ENCODE measurements at places on chromosomes 2 and 18.

DNA sequence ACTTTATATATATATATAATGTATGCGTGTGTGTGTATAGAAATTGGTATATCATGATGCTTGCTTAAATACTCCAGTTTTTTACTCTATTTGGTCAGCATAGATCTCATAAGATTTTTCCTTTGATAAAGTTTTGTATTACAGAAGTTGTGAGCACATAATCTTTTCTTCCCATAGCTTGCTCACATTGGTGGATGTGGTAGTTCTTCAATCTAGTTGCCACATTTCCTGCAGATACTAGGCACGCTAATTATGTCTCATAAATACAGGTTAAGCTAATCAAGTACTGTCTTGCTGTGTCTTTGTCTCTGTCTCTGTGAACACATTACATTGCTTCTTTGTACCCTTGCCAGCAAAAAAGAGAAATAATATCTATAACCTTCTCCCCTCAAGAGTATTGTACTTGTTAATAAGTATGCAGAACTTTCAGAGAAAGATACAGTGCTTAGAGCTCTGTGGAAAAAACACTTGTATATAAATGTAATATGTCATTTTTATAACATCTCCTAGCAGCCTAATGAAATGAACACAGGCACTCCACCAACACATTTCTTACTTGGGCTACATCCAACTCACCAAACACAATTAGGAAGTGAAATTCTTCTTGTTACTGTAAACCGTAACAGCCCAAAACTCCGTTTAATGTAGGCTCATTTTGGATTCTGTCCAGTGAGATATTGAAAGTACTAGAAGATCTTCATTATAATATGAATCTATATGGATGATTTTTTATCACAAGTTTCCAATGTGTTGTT lies 306.7 kb upstream of the SLC8A1 start:
- DNase-seq = peak; percentile 65

DNA sequence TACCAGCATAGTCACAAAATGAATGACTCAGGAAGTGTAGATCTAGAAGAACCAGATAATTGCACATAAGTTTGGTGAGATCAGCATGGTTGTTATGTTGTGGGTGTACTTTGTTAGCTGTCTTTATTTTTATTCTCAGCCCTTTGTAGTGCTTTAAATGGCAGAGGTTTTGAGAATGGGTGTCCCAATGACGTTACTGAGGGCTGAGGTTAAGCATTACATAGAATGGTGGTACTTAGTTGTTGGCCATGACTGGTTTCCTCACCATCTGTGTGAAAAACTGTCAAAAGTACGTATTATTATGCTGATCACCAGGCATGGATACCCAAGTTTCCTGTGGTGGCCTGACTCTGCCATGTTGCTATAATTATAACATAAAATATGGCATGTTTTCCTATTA lies 165.8 kb downstream of the UBE2E3 start:
- DNase-seq = no peak

GRCh38 chr2:120919771-120920453 lies 184.2 kb downstream of the GLI2 start:
- DNase-seq = no peak

DNA sequence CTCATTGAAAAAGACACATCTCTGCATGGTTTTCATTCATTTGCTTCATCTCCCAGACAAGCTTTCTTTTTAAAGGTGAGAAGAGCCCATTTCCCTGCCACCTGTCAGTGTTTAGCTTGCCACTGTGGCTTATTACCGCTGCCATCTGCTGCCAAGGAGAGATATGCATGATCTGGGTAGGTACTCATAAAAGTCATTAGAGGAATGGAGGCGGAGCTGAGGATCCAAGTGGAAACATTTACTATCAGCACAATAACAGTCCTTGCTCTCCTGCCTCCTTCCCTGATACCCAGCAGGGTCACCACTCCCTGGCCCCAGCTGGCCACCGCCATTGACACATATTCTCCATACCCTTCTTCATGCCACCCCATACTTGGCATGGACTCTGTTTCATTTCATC lies 390.4 kb downstream of the TSN start:
- peak; percentile 36 for DNase-seq

DNA sequence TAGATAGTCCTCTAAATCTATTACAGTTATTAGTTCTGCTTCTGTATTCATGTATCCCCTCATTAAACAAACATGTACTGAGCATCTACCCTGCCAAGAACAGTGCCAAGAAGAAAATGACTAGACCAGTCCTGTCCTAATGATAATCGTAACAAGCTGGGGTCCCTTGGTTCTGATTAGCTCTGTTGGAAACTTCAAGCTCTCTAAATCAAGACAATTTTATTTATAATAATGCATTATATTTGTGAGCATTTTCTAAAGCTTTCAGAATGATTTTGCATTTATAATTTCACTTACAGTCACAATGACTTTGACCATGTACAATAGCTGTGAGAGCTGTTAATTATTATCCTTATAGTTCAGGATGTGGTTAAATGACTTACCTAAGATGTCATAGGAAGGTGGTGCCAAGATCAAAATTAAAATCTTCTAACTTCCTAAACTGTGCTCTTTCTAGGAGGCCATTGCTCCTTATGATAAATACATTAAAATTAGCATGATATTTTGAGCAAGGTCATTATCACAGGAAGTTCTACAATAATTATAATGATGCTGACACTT lies 336.5 kb upstream of the SLC39A10 start:
- no peak for DNase-seq

GRCh38 chr2:29326926-29327325 lies 211.7 kb downstream of the CLIP4 start:
- no peak for DNase-seq

- DNase-seq = no peak
Measured at GRCh38 chr2:238497610-238498005, 70.9 kb downstream of the ASB1 start.

GRCh38 chr2:97675430-97676113 lies 6.1 kb downstream of the C2orf92 start:
- DNase-seq = no peak

DNA sequence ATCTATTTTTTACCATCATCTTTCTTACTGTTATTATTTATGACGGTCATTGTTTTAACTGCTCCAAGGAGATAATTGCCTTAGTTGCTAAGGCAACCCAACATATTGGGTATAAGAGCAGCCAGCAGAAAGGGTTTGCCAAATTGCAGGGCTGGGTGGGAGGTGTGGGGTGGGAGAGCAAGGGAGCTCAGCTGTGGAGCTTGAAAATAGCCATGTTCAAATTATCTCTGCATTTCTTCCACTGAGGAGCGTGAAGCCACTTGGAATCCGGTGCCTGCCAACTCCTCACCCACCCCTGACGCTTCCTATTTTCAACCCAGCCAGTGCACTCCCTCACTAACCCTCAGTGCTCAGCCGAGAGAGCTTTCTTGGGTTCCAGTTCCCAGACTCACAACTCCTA lies 60.8 kb downstream of the SETBP1 start:
- DNase-seq = peak; percentile 78

- no peak for DNase-seq
Measured at GRCh38 chr18:21803495-21803894, 62.9 kb downstream of the MIB1 start.

DNA sequence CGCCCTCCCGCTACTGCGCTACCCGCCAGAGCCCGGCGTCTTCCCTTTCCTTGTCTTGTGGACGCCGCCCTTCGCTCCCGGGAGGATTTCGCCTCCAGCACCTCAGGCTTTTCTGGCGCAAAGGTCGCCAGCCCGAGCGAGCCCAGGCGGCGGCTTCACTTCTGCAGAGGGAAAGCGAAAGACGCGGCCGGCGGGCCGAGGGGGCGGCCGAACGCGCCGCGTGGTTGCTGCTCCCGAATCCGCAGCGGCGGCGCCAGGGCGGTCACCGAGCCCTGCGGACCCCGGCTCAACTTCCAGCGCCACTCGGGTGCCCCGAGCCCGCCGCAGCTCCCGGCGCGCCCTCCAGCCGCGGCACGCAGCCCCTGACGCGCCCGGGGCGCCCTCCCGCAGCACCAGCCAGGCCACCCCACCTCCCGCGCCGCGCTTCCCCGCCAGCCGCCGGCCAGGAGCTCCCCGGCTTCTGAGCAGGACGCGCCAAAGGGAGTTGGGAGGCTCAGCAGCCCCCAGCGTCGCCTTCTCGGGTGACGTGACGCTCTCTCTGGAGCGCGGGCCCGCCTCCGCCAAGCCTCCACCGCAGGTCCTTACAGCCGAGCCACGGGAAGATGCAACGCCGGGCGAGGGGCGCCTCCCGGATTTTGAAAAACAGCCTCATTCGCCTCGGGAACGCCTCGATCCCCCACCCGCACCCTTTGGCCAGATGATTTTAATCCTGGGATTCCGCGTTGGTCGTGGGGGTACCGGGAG lies 84.9 kb upstream of the EPB41L3 start:
- DNase-seq = peak; percentile 29

DNA sequence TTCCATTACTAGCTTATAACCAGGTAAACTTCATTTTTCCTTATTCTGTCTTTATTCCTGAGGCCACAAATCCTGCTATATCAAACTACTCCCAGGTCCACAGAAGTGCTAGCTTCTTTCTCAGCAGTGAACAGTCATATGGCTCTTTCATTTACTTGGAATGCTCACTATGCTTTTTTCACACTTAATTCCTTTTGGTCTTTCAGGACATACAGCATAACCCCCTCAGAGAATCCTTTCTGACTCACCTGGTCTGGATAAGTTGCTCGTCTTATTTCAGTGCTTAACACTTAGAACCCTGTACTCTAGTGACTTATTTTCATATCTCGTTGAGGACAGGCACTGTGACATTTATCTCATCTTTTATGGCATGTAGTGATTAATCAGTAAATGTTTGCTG lies 325.0 kb upstream of the UBE2E3 start:
- DNase-seq = no peak

GRCh38 chr18:43751203-43751602 lies 473.9 kb upstream of the SYT4 start:
- DNase-seq = no peak

GRCh38 chr2:28603821-28604220 lies 108.0 kb downstream of the PLB1 start:
- no peak for DNase-seq

- DNase-seq = no peak
Measured at GRCh38 chr2:11073251-11073650, 82.0 kb upstream of the SLC66A3 start.

DNA sequence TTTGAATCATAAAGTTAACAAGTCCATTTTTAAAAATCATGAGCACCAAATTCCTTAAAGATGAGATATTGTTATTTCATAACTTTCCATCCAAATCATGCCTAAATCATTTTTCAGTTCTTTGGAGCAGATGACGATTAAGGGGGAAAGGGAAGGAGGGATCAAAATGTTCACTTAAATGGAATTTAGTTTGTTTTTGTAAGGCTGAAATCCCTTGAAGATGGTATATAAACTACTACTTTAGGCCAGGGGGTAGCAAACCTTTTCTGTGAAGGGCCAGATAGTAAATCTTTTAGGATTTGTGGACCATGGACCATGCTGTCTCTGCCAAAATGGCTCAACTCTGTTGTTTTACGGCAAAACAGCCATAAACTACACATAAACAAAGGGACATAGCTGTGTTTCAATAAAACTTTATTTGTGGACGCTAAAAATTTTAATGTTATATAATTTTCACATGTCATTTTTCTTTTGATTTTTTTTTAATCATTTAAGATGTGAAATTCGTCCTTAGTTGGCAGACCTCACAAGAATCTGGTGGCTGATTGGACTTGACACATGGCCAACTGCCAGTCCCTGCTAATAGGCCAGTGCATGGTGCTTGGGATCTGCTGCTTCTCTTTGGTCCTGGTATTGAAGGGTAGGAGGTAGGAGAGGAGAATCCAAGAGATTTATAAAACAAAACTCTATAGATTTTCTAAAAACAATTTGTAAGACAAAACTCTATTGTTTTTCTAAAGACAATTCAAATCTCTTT lies 52.0 kb upstream of the RTN4 start:
- no peak for DNase-seq

GRCh38 chr2:157194097-157194688 lies 63.3 kb upstream of the GALNT5 start:
- peak; percentile 44 for DNase-seq

- no peak for DNase-seq
Measured at GRCh38 chr2:208570066-208570465, 163.5 kb downstream of the PTH2R start.

DNA sequence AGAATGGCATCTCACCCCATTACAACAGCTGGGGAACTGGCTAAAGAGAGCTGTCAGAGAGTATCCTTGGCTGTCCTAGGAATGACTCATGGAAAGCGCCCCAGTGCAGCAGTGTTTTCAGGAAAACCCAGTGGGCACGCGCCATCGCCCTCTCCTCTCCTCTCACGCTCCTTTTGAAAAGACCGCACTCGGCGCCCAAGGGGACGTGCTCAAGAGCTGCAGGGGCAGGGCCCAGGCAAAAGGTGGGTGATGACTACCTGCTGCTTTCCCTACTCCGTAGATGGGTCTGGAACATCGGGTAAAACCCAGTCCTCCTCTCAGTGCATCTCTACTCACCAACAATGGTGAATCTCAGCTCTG lies 68.1 kb downstream of the EMILIN2 start:
- no peak for DNase-seq

- peak; percentile 48 for DNase-seq
Measured at GRCh38 chr2:149037851-149038250, 648 bp upstream of the LYPD6B start.

- DNase-seq = peak; percentile 23
Measured at GRCh38 chr2:170073288-170073687, 104.7 kb upstream of the MYO3B start.

DNA sequence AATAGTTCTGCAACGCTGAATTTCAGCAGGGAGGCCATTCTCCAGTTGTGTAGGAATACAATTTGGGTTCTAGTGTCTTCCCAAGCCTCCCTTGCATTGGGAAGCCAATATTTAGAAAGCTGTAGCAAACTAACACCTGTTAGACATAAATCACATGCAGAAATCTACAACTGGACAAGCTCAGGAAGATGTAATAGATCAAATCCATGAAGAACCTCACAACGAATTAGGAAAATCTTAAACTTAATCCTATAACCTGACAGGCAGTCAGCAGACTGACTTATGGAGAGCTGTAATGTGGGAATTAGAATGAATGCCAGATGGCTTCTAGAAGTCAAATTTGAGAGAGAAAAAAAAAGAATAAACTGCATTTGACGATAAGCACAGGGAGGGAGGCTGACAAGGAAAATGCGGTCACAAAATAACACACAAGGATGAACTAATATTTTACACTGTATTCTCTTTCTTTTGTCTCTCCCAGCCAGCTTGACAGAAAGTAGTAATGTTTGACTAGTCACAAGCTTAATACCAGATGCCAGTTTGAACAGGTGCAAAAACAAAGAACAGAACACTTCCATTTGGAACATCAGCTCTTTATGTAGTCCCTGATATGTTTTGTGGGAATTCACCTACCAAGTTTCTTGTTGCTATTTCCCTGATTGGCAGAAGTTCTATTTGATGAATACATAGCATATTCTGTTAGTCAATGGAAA lies 50.8 kb upstream of the FANCL start:
- peak; percentile 46 for DNase-seq

- no peak for DNase-seq
Measured at GRCh38 chr2:229980431-229981184, 58.3 kb downstream of the FBXO36 start.

Data from COR-L47 (cell line).